DND-41 (cell line): ENCODE measurements at places on chromosomes 13 and 19.

GRCh38 chr13:96020155-96020575 is 33.0 kb downstream of the UGGT2 start:
- H3K27ac ChIP-seq, result no peak overlapping the region
- no peak overlapping the region for H3K4me3 ChIP-seq
- no peaks in the 10 kb centered on the region for H3K4me1 ChIP-seq
- H3K27me3 ChIP-seq, result no peaks in the 10 kb centered on the region
- DNase-seq, result peak; percentile 7
- no peaks in the 10 kb centered on the region for H3K36me3 ChIP-seq

DNA sequence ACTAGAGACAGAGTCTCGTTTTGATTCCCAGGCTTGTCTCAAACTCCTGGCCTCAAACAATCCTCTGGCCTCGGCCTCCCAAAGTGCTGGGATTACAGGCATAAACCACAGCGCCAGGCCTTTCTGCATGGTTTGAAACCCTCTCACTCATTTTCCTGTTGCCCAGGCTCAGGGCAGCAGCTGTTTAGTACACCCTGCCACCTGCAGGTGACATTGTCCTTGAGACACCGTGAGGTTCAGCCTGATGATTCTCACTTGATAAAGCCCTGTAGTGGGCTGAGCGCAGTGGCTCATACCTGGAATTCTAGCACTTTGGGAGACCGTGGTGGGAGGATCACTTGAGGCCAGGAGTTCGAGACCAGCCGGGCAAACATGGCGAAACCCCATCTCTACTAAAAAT is 12.5 kb downstream of the IL12RB1 start:
- H3K4me3 ChIP-seq, result no peak overlapping the region
- no peaks in the 10 kb centered on the region for H3K27me3 ChIP-seq
- H3K36me3 ChIP-seq, result no peaks in the 10 kb centered on the region
- DNase-seq, result no peak
- H3K27ac ChIP-seq, result no peak overlapping the region
- H3K4me1 ChIP-seq, result peaks cover 7% of the 10 kb centered on the region

DNA sequence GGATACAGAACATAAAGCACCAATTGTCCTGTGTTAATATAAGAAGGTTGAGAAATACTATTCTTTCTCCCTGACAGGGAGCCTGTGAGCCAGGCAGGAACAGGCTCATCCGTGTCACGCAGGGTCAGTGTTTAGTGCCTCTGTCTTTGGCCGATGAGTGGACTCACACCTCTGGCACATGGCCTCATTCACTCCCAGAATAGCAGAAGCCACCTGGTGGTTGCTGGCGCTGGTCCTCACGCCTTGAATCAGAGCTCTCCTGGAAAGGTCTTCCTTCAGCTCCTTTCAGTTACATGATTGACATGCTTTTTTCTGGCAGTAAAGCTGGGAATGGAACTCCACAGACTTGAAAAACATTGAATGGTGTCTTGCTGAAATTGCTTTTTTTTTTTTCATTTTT is 28.1 kb upstream of the SIAH3 start:
- H3K36me3 ChIP-seq, result no peaks in the 10 kb centered on the region
- no peak overlapping the region for H3K4me3 ChIP-seq
- no peak for DNase-seq
- H3K4me1 ChIP-seq, result no peaks in the 10 kb centered on the region

- peaks cover 7% of the 10 kb centered on the region for H3K27me3 ChIP-seq
- H3K4me1 ChIP-seq, result peaks cover 8% of the 10 kb centered on the region
- no peaks in the 10 kb centered on the region for H3K36me3 ChIP-seq
- H3K27ac ChIP-seq, result no peak overlapping the region
Measured at GRCh38 chr13:98706446-98707110, 45.9 kb downstream of the SLC15A1 start.

GRCh38 chr13:100790405-100790804 is 115.8 kb upstream of the TMTC4 start:
- no peak overlapping the region for H3K27ac ChIP-seq
- H3K4me1 ChIP-seq, result no peaks in the 10 kb centered on the region
- H3K36me3 ChIP-seq, result no peaks in the 10 kb centered on the region
- DNase-seq, result no peak
- peaks cover 3% of the 10 kb centered on the region for H3K27me3 ChIP-seq

DNA sequence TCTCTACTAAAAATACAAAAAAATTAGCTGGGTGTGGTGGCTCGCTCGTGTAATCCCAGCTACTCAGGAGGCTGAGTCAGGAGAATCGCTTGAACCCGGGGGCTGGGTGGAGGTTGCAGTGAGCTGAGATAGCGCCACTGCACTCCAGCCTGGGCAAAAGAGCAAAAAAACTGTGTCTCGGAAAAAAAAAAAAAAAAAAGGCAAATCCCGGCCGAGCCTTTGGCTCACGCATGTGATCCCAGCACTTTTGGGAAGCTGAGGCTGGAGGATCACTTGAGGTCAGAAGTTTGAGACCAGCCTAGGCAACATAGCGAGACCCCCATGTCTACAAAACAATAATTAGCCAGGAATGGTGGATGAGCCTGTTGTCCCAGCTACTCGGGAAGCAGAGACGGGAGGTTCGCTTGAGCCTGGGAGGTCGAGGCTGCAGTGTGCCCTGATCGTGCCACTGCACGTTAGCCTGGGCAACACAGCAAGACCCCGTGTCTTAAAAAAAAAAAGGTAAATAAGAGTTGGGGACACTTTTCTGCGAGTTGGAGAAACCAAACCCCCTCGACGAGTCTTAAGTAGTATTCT is 574 bp upstream of the GPX4 start:
- H3K4me1 ChIP-seq, result peaks cover 45% of the 10 kb centered on the region
- H3K27me3 ChIP-seq, result no peaks in the 10 kb centered on the region
- peak overlapping the region; percentile 88 for H3K27ac ChIP-seq
- H3K36me3 ChIP-seq, result peaks cover 32% of the 10 kb centered on the region
- DNase-seq, result no peak
- peak overlapping the region; percentile 30 for H3K4me3 ChIP-seq

- H3K4me1 ChIP-seq, result no peaks in the 10 kb centered on the region
- no peaks in the 10 kb centered on the region for H3K36me3 ChIP-seq
- H3K27ac ChIP-seq, result no peak overlapping the region
- H3K27me3 ChIP-seq, result no peaks in the 10 kb centered on the region
Measured at GRCh38 chr19:14019100-14019499, 8.8 kb upstream of the RLN3 start.

GRCh38 chr19:54691582-54692297 is 29.0 kb downstream of the LILRB4 start:
- DNase-seq, result no peak
- no peaks in the 10 kb centered on the region for H3K27me3 ChIP-seq
- no peaks in the 10 kb centered on the region for H3K36me3 ChIP-seq
- H3K4me3 ChIP-seq, result no peak overlapping the region
- no peak overlapping the region for H3K27ac ChIP-seq

- H3K27me3 ChIP-seq, result no peaks in the 10 kb centered on the region
- H3K4me3 ChIP-seq, result no peak overlapping the region
- no peak for DNase-seq
- H3K4me1 ChIP-seq, result no peaks in the 10 kb centered on the region
Measured at GRCh38 chr13:43761616-43762315, 25.0 kb downstream of the ENOX1 start.

DNA sequence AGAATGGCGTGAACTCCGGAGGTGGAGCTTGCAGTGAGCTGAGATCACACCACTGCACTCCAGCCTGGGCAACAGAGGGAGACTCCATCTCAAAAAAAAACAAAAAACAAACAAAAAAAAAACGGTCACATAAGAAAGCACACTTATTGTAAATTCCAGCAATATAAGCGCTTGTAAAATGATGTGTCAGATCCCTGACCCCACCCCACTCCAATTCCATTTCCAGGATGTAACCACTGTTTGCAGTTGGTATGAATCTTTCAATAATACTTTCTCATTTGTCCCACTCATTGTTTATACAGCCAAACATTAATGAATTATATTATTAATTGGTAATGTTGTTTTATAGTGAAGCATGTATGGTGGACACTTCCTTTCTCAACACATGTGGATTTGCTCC is 15.9 kb upstream of the CEACAM1 start:
- H3K27me3 ChIP-seq, result no peaks in the 10 kb centered on the region
- no peak overlapping the region for H3K4me3 ChIP-seq
- no peaks in the 10 kb centered on the region for H3K36me3 ChIP-seq
- no peak for DNase-seq

- peak overlapping the region; percentile 76 for H3K27ac ChIP-seq
- no peak overlapping the region for H3K4me3 ChIP-seq
- H3K4me1 ChIP-seq, result peaks cover 60% of the 10 kb centered on the region
- no peaks in the 10 kb centered on the region for H3K36me3 ChIP-seq
- H3K27me3 ChIP-seq, result no peaks in the 10 kb centered on the region
Measured at GRCh38 chr13:24267801-24268200, 41.6 kb upstream of the C1QTNF9 start.

DNA sequence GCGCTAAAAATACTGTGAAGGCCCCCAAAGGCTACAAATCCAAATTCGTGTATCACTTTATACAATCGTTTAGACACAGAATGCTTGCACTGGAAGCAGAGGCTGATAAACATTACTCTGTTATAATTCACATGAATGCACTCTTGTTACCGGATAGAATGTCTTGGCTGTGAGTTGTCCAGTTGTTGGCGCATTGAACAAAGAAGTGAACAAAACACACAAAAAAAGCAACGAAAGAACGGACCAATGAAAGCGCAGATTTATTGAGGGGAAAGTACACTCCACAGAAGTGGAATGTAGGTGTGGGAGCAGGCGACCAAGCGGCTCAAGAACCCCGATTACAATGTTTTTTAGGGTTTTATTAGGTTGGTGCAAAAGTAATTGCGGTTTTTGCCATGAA is 529 bp upstream of the ZNF418 start:
- H3K36me3 ChIP-seq, result peaks cover 40% of the 10 kb centered on the region
- no peak overlapping the region for H3K27ac ChIP-seq
- no peaks in the 10 kb centered on the region for H3K27me3 ChIP-seq
- no peak for DNase-seq
- no peak overlapping the region for H3K4me3 ChIP-seq
- H3K4me1 ChIP-seq, result no peaks in the 10 kb centered on the region

DNA sequence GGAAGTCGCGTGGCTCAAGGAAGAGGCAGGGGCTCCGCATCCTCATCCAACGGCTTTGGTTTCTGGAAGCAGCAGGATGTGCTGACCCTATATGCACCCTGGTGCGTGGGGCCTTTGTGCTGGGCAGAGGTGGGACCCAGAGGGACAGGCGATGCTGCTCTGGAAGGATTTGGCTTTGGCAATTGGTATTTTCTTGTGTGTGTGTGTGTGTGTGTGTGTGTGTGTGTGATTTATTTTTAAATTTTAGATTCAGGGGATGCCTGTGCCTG is 321.9 kb upstream of the ZNF507 start:
- H3K4me1 ChIP-seq, result no peaks in the 10 kb centered on the region
- H3K27me3 ChIP-seq, result no peaks in the 10 kb centered on the region
- H3K27ac ChIP-seq, result no peak overlapping the region
- no peaks in the 10 kb centered on the region for H3K36me3 ChIP-seq
- DNase-seq, result no peak

- peaks cover 18% of the 10 kb centered on the region for H3K4me1 ChIP-seq
- DNase-seq, result no peak
- peaks cover 3% of the 10 kb centered on the region for H3K27me3 ChIP-seq
- no peak overlapping the region for H3K4me3 ChIP-seq
- H3K36me3 ChIP-seq, result no peaks in the 10 kb centered on the region
Measured at GRCh38 chr13:20708216-20708615, 4.7 kb downstream of the IL17D start.

DNA sequence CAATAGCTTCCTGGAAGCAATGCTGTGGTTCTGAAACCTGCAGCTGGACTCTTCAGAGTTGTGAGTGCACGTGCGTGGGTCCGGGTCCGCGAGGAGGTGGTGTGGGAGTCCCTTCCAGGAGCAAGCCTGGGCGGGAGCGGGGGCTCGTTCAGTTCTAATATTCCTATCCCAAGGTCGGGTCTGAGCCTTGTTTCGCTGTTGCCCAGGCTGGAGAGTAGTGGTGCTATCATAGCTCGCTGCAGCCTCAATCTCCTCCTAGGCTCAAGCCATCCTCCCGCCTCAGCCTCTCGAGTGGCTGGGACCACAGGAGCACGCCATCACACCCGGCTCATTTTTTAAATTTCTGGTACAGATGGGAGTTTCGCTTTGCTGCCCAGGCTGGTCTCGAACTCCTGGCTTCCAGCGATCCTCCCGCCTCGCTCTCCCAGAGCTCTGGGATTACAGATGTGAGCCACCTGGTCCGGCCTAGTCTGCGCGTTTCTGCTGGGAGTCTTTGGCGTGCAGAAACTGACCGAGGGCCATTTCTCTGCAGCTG is 625 bp downstream of the ZFP82 start:
- peak overlapping the region; percentile 92 for H3K27ac ChIP-seq
- no peaks in the 10 kb centered on the region for H3K27me3 ChIP-seq
- peaks cover 32% of the 10 kb centered on the region for H3K4me1 ChIP-seq

- no peak for DNase-seq
- no peak overlapping the region for H3K27ac ChIP-seq
- no peaks in the 10 kb centered on the region for H3K27me3 ChIP-seq
Measured at GRCh38 chr19:8150178-8150865, 930 bp upstream of the FBN3 start.

- H3K27me3 ChIP-seq, result no peaks in the 10 kb centered on the region
- no peak overlapping the region for H3K4me3 ChIP-seq
- no peaks in the 10 kb centered on the region for H3K36me3 ChIP-seq
- no peak for DNase-seq
Measured at GRCh38 chr13:71214821-71215220, 652.2 kb downstream of the DACH1 start.

DNA sequence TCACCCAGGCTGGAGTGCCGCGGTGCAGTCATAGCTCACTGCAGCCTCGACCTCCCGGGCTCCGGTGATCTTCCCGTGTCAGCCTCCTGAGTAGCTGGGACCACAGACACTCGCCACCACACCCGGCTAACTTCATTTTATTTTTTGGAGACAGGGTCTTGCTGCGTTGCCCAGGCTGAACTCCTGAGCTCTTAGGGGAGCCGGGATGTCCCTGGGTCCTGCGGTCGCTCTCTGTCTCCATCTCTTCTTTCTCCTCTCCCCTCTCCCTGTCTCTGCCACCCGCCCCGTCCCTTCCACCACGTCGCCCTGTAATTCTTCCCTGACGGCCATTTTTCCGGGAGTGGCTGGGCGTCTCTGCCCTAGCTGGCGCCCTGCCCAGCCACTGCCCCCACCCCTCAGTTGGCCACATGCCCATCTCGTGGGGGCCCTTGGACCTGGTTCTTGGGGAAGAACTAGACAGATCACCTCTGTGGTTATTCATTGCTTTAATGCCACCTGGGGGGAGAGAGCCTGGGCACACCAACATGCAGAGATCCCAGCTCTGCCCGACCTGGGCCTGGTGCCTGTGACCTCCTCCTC is 18.9 kb downstream of the ARID3A start:
- no peak overlapping the region for H3K4me3 ChIP-seq
- peaks cover 46% of the 10 kb centered on the region for H3K36me3 ChIP-seq
- H3K27me3 ChIP-seq, result no peaks in the 10 kb centered on the region
- no peak overlapping the region for H3K27ac ChIP-seq
- H3K4me1 ChIP-seq, result no peaks in the 10 kb centered on the region
- no peak for DNase-seq
